ENCODE measurements at places on chromosomes 3 and 15. TPM values are rescaled to one million over a fixed set of nuclear protein-coding genes. Genes with fewer than 3 reads are reported as not detected.

- H3K4me3 ChIP-seq = no peak overlapping the region
- no peak overlapping the region for H3K27ac ChIP-seq
- H3K4me1 ChIP-seq = peaks cover 7% of the 10 kb centered on the region
These were observed 6.1 kb upstream of the ZNF609 start for GRCh38 chr15:64454282-64454681.

GRCh38 chr3:132205609-132206008 is 111.6 kb upstream of the ACP3 start:
- H3K27me3 ChIP-seq = no peaks in the 10 kb centered on the region
- H3K4me3 ChIP-seq = no peak overlapping the region
- no peak overlapping the region for H3K27ac ChIP-seq

GRCh38 chr3:7657214-7658112 is 796.5 kb downstream of the GRM7 start:
- no peaks in the 10 kb centered on the region for H3K27me3 ChIP-seq
- H3K4me3 ChIP-seq = no peak overlapping the region
- DNase-seq = no peak
- H3K4me1 ChIP-seq = no peaks in the 10 kb centered on the region

DNA sequence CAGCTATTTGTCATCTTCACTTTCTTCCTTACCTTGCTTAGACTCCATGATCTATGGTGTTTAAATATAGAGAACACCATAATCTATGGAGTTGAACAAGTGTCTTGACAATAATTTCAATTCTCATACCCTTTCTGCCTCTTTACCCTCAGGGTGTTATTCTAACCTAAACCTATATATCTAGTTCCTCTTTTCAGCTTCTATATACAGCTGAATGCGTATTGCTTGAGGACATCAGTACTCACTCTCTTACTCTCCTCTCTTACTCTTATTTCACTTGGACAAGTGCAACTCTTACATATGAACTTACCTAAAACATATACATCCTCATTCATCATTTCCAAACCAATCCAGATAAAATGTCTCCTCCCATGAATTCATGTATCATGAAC is 187.1 kb downstream of the RAP2B start:
- no peaks in the 10 kb centered on the region for H3K27me3 ChIP-seq
- no peak overlapping the region for H3K27ac ChIP-seq
- H3K36me3 ChIP-seq = no peaks in the 10 kb centered on the region
- H3K4me3 ChIP-seq = no peak overlapping the region
- no peaks in the 10 kb centered on the region for H3K4me1 ChIP-seq
- no peak for DNase-seq

DNA sequence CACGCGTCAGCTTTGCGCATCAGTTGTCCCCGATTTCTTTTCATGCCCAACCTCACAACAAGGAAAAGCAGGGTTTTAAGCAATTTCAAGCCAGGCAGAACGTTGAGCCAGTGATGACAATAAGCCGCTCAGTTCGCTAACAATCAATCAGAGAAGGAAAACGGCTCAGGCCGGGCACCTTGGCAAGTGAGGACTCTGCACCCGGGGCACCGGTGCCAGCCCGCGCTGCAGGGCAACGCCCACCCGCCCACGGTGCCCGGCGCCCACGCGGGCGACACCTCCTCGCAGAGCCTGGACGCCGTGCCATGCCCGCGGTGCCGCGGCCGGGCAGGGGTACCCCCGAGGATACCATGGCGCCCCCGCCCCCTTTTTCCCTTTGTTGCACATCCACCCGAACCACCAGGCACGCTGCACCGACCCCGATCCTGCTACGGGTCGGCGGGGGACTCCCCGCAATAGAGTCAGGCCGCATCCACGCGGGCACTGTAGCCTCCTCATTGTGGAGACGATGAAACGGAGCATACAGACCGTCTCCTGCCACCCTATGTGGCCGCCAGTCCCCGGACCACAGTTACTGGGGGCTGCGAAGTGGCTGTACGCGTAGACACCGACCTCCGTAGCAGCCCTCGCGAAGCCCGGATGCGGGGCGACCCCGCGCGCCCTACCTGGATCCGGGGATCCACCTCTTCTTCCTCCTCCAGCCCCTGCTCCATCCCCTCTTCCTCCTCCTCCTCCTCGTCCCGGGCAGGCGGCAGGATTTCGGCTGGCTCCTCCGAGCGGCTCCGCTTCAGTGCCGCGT is 581 bp downstream of the SH3BP5 start:
- no peaks in the 10 kb centered on the region for H3K36me3 ChIP-seq
- H3K27ac ChIP-seq = peak overlapping the region; percentile 96
- H3K4me3 ChIP-seq = peak overlapping the region; percentile 96
- H3K27me3 ChIP-seq = no peaks in the 10 kb centered on the region
- peak; percentile 72 for DNase-seq

DNA sequence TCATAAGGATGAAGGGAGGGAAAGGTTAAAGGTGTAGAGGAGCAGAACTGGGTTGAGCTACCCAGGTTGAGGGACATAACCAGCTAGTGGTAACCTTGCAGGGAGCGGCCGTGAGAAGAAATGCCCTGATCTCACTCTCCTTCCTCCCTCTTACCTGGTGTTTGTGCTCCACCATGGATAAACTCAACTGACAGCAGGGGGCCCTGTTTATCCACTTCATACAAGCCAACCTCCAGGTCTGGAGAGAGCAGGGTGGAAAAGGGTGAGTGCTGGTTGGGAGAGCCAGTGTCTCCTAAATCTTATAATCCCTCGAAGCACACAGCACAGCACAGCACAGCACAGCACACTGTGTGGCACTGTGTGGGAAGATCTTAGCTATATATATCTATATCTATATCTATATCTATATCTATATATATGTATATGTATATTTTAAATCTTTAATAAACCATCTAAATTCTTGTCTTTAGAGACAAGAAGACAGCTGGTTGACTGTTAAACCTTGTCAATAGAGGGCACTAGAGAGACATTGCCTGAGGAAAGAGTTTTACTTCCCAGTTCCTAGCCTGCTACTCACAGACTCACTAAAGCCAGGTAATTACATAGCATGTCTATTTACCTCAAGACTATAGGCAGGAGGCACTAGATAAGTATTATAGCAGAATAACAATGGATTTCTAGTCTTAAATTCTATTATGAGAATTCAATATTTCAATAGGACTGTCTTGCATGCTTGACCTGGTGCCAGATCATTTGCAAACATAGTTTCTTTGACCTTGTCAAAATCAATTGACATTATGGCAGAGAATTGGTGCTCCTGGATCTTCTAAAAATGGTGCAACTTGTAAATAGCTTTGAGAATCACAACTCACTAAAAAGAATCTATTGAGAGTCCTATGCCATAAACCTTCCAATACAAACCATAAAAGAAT is 21.7 kb upstream of the FMN1 start:
- H3K36me3 ChIP-seq = no peaks in the 10 kb centered on the region
- H3K27ac ChIP-seq = no peak overlapping the region
- H3K27me3 ChIP-seq = no peaks in the 10 kb centered on the region
- DNase-seq = no peak

- no peak overlapping the region for H3K4me3 ChIP-seq
- H3K27me3 ChIP-seq = no peaks in the 10 kb centered on the region
- no peaks in the 10 kb centered on the region for H3K4me1 ChIP-seq
- no peak overlapping the region for H3K27ac ChIP-seq
- DNase-seq = no peak
These were observed 36.0 kb downstream of the GNB5 start for GRCh38 chr15:52154896-52155865.

DNA sequence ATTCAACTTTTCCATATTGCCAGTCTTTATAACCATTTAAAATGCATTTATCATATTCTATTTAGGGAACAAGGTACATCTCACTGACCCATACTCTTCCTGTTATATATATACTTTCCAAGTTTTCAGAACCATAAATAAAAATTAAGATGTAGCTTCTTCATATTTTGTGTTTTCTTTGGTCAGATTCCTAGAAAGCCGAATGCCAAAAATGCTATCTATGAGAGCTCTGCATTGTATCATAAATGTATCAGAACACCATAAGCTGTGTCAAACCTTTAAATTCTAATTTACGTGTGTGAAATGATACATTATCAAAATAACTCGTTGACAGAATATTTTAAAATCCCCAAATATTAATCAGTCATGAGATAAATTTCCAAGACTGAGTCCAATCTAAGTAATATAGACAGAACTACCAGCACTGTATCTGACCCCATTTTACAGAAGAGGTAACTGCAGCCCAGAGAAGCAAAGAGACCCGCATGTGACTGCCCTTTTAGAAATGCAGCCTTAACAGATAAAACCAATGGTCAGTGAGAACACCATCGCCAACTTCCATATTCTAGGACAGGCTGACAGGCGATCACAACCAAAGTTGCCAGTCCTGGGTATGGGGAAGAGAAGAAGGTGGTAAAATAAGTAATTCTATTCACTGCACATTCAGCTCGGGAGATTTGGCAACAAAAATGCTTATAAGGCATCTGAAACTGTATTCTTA is 16.2 kb upstream of the RPS17 start:
- H3K4me1 ChIP-seq = no peaks in the 10 kb centered on the region
- H3K36me3 ChIP-seq = no peaks in the 10 kb centered on the region

GRCh38 chr15:62104846-62105245 is 38.1 kb downstream of the C2CD4A start:
- H3K27ac ChIP-seq = no peak overlapping the region
- H3K4me3 ChIP-seq = no peak overlapping the region
- H3K27me3 ChIP-seq = no peaks in the 10 kb centered on the region
- peaks cover 10% of the 10 kb centered on the region for H3K4me1 ChIP-seq

DNA sequence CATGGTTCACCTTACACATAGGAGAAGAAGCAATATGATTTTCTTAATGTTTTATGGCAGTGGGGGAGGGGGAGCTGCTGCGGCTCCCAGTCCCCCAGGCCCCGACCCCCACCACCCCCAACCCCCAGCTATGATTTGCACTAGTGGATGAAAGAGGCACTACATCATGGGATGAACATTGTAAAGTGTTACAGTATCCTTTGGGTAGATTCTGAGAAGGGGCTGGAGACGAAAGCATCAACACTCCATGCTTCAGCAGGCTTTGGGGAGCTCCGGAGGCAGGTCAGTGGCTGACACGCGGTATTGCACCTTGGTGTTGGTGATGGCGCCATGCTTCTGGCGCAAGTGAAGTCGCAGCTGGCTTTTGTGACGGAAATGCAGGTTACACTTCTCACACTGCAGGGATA is 19.9 kb upstream of the RTP2 start:
- no peak for DNase-seq
- no peaks in the 10 kb centered on the region for H3K27me3 ChIP-seq
- H3K4me1 ChIP-seq = no peaks in the 10 kb centered on the region
- H3K4me3 ChIP-seq = no peak overlapping the region
- H3K27ac ChIP-seq = no peak overlapping the region

GRCh38 chr15:33517944-33518343 is 207.2 kb downstream of the RYR3 start:
- DNase-seq = no peak
- H3K36me3 ChIP-seq = no peaks in the 10 kb centered on the region
- H3K27ac ChIP-seq = no peak overlapping the region
- no peaks in the 10 kb centered on the region for H3K4me1 ChIP-seq

- no peak for DNase-seq
- H3K27ac ChIP-seq = no peak overlapping the region
- H3K27me3 ChIP-seq = no peaks in the 10 kb centered on the region
- no peak overlapping the region for H3K4me3 ChIP-seq
- no peaks in the 10 kb centered on the region for H3K36me3 ChIP-seq
These were observed 238.0 kb upstream of the LRIG1 start for GRCh38 chr3:66738625-66739365.

DNA sequence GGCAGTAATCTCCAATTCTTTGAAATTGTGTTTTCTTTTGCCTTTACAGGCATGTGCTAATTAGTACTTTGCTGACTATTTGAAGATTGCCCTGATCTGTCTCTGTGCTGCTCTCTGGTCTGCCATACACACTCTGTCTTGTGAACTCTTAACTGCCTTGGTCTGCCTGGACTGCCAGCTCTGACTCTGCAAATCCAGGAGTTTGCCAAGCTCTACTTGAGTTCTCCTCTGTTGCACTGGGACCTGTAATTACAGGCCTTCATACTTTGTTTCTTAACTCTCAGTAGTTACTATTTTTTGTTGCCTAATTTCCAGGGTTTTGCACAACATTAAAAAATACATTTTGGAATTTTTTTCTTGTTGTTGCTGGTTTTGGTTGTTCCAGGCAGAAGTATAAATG is 155.0 kb downstream of the RSRC1 start:
- no peaks in the 10 kb centered on the region for H3K36me3 ChIP-seq
- no peak overlapping the region for H3K27ac ChIP-seq
- H3K27me3 ChIP-seq = no peaks in the 10 kb centered on the region
- H3K4me3 ChIP-seq = no peak overlapping the region
- no peaks in the 10 kb centered on the region for H3K4me1 ChIP-seq

DNA sequence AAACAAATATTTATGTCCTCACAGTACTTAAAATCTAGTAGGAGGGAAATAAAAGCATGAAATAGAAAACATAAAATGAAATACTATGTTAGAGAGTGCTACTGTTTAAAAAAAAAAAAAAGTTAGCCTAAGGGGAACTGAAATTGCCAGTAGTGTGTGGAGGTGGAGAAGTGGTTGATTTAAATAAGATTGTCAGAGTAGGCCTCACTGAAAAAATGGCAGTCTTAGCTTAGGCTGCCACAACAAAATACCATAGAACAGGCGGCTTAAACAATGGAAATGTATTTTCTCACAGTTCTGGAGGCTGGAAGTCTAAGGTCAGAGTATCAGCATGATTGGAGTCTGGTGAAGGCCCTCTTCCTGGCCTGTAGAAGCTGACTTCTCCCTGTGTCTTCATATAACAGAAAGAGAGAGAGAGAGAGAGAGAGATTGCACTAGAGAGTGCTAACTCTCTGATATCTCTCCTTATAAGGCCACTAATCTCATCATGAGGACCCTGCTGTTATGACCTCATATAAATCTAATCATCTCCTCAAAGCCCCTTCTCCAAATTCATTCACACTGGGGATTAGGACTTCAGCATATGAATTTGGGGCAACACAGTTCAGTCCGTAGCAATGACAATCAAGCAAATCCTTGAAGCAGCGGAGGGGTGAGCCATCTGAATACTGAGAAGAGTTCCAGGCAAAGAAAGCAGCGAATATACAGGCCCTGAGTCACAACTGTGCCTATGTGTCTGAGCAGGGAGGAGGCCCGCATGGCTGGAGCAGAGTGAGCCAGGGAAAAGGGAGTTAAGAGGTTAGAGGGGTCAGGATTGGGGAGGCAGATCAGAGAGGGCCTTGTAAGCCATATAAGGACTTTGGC is 23.6 kb upstream of the LRRC34 start:
- no peaks in the 10 kb centered on the region for H3K36me3 ChIP-seq
- DNase-seq = no peak
- no peaks in the 10 kb centered on the region for H3K27me3 ChIP-seq
- no peak overlapping the region for H3K27ac ChIP-seq

GRCh38 chr3:44042772-44043171 is 198.9 kb upstream of the TOPAZ1 start:
- H3K4me1 ChIP-seq = no peaks in the 10 kb centered on the region
- H3K4me3 ChIP-seq = no peak overlapping the region
- no peaks in the 10 kb centered on the region for H3K36me3 ChIP-seq
- H3K27ac ChIP-seq = no peak overlapping the region
- H3K27me3 ChIP-seq = no peaks in the 10 kb centered on the region
- DNase-seq = no peak

The STRIT1 gene
- not detected for total RNA-seq

The NR2E3 gene
- total RNA-seq = 1.3 TPM

The RPUSD3 gene
- total RNA-seq = 39.0 TPM

The OSTN gene
- total RNA-seq = not detected

The CNTN4 gene
- total RNA-seq = 31.1 TPM

The TTLL13 gene
- not detected for total RNA-seq

The ZNF609 gene
- total RNA-seq = 37.8 TPM

The MINAR1 gene
- total RNA-seq = 0.66 TPM

The TMEM266 gene
- total RNA-seq = not detected

The ZIC1 gene
- 1.7 TPM for total RNA-seq

The CFAP100 gene
- total RNA-seq = not detected
